ENCODE measurements at places on chromosomes 5 and 9.

DNA sequence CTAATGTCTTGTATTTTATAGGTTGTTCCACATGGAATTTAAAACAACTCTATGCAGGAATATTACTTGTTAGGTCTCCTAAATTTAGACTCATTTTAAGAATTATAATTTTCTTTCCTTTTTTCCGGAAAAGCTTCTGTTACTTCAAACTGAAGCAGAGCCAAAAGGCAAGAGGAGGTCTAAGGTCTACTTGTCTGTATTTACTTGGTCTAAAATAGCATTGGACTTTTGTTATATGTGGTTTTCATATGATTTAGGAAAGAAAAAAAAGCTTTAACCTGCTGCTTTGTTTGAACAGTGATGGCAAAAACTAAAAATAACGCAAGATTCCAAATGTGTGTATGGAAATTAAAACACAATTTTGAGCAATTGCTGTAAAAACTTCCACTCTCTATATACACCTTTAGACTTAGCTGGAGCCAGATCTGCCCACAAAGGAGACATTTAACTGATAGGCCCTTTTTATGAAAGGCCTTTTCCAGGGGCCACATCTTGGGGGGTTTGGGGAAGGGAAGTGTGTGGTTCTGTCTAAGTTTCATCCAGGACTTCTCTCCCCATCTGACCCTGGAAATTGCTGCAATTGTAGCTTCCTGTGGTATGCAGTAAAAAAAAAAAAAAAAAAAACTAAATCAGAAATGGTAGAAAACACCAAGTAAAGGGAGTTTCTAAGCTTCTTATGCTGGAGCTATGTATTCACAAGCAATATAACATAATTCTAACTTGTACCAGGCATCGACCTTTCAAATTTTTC lies 307.7 kb upstream of the MEF2C start:
- no peak for DNase-seq

- no peak for DNase-seq
These were observed 116.9 kb upstream of the ARRDC3 start for GRCh38 chr5:91499943-91500531.

- DNase-seq, result peak; percentile 3
These were observed 24.0 kb downstream of the ZDHHC11B start for GRCh38 chr5:760363-761058.

- no peak for DNase-seq
These were observed 166.9 kb downstream of the OLFM1 start for GRCh38 chr9:135254176-135255032.

GRCh38 chr9:98955259-98955658 lies 11.6 kb downstream of the COL15A1 start:
- no peak for DNase-seq

DNA sequence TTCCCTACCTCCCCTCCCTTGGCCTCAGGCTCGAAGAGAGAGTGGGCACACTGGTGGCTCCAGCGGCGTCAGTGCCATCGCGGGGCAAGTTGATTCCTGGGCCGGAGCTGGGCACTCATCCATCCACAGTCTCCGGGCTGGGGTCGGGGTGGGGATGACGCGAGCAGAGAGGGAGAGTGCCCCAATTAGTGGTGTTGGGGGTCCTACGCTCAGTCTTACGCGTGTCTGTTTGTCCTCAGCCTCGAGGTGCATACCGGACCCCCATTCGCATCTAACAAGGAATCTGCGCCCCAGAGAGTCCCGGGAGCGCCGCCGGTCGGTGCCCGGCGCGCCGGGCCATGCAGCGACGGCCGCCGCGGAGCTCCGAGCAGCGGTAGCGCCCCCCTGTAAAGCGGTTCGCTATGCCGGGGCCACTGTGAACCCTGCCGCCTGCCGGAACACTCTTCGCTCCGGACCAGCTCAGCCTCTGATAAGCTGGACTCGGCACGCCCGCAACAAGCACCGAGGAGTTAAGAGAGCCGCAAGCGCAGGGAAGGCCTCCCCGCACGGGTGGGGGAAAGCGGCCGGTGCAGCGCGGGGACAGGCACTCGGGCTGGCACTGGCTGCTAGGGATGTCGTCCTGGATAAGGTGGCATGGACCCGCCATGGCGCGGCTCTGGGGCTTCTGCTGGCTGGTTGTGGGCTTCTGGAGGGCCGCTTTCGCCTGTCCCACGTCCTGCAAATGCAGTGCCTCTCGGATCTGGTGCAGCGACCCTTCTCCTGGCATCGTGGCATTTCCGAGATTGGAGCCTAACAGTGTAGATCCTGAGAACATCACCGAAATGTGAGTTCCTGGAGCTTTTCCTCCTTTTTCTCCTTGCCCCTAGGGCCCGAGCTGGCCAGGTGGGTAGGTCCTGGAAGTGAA lies 861 bp downstream of the NTRK2 start:
- no peak for DNase-seq

DNA sequence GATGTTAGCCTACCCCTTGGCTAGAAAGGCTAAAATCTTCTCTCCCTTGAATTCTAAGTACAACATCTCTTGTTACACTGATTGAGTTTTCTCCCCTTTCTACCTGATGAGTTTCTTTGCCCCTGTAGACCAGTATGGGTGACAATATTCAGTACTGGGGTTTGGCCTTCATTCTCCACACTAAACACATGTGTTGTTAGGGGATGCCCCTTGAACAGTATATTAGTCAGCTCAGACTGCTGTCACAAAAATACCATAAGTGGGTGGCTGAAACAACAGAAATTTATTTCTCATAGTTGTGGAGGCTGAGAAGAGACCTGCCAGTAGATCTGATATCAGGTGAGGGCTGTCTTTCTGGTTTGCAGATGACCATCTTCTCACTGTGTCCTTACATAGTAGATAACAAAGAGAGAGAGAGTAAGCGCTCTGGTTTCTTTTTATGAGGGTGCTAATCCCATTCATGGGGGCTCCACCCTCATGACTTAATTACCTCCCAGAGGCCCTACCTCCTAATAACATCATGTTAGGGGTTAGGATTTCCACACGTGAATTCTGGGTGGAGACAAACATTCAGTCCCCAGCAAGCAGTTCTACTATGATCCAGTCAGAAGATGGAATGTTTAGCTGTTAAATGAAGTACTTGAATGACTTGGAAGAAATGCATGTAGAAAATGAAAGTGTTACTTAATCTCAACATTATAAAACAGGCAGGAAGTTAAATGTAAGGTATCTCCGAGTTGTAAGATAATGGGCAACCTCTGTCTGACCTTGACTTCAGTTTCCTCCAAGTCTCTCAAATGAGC lies 17.5 kb downstream of the VLDLR start:
- no peak for DNase-seq

GRCh38 chr9:134162926-134163370 lies 1.4 kb downstream of the RNU6ATAC start:
- DNase-seq, result no peak

DNA sequence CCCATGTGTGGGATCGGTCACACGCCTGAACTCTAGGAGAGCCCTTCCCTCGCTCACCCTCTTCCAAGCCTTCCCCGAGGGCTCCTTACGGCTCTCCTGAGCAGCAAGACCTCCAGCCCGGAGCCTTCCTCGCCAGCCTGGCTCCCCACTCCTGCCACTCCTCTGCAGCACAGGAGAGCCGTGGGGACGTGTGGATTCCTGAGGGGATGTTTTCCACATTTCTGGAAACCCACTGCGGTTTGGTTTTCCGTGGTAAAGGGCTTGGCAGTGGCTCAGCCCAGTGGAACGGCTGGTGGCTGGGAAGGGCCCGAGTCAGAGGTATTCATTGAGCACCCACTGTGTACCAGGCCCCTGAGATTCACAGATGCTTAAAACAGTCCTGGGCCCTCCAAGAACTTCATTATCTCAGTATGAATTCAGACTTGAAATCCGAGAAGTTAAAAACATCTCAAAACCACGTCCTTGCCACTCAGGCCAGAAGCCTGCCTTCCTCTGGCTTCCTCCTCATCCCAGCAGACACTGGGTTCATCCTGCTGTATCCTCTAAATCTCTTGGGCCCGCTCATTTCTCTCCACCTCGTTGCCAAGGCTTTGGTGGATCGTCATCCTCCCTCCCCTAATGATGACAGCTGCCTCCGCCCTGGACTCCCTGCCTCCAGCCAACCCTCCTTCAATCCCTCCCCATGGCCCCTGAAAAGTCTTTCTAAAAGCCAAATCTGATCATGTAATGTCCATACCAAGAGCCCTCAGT lies 109.6 kb downstream of the FGF18 start:
- DNase-seq, result no peak

DNA sequence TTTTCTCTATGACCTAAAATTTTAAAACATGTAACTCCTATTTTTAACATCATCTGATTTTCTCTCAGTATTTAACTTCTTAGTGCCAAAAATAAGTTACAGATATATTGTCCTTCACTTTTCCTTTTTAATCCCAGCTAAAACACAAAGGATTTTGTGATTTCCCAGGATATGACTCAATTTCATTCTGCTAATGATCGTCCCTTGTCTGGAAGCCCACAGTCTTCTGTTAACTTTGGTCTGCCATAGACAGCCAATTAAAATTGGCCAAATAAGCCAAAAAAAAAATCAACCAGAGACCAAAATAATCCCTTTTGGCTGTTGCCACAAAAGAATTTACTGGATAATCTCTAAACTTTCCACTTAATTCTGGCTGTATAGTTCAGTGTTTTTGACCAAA lies 124.5 kb upstream of the FST start:
- DNase-seq, result no peak

DNA sequence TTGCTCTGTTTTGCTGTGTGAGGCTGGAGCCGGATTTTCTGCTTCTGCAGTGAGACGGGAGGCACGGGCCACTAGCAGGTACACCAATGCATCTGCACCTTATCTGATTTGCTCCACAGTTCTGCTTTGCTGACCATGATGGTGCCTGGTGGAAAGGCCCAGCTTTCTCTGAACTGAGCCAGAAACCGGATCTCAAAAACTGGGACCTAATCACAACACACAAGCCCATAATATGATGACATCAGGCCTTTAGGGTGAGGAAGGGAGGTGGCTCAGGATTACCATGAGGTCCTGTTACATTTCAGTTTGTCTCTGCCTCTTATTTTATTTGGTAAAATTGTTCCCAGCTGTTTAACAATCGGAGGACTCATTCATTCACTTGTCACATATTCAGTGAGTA lies 49.8 kb downstream of the FGF1 start:
- DNase-seq, result no peak

DNA sequence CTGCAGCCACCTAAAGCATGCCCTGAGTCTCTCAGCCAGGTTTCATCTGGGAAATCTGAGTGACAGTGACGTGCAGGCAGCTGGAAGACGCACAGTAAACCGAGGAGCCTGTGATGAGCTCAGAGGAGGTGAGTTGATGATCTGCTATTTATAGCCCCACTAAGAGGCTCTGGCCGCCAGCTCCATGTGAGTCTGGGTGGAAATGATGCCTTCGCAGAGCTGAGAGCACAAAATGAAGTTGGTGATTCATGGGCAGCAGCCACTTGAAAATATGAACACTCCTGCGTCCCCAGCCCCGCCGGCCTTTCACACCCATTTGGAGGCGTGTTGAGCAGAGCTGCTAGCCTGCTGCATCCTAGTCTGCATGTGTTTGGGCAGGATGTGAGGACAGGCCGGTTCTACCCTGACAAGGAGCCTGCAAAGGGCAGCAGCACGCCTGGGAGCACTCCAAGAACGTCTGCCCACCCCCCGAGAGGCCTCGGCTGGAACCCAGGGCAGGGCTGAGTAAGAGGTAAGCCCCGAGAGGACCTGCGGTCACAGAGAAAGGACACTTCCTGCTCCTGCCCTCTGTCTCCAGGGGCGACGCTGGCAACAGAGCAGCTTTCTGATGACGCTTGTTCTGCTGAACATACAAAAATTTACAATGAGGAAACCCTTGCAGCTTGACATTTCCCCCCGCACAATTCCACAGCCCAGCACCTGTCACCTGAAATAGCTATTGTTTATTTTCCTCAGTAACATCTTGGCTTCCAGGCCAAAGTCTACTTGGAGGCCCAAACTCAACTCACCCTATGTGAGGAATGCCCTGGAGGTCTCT lies 25.1 kb upstream of the CDKN2AIPNL start:
- DNase-seq, result no peak

GRCh38 chr5:23367874-23368273 lies 139.5 kb upstream of the PRDM9 start:
- DNase-seq, result no peak

DNA sequence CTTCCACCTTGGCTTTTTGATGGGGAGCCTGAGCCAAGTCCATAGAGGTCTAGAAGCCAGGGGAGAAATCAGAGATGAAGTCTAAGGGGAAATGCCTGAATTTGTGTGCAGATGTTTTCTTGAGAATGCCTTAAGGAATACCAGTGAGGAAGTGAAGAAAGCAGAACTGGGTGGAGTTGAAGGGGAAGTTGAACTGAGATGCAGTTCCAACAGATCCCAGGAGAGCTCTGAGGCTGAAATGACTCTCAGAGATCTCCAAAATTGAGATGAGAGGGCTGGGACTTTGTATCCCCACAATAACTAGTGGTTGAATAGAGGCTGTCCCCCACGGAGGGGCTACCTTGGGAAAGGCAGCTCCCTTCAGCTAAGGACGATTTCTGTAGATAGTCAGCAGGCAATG lies 197.1 kb downstream of the ZNF462 start:
- no peak for DNase-seq

GRCh38 chr5:123701511-123702200 lies 189.7 kb downstream of the CSNK1G3 start:
- DNase-seq, result no peak

DNA sequence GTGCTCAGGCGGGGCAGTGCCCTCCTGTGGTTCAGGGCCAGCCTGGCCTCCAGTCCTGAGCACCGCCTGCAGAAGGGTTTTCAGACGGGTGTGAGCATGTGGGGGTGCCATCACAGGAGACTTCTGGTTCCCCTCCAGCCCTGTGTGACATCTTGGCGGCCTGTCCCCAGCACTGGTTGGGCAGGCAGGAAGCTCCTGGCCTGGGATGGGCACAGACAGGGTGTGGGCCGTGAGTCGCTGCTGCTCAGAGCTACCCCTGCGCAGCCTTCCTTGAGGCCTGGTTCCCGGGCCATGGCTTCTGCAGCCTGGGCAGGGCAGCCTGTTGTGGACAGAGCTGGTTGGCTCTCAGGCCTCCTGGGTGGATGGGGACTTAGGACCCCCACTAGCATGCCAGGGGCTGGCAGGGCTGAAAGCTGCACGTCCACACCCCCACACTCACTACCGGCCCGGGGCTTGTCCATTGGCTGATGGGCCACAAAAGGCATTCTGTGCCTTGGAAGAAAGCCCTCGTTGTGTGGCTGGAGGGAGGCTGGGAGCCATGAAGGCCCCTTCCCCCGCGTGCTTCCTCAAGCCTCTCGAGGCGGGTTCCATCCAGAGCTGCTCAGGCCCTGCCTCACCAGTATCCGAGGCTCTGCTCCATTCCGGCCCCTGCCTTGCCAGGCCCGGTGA lies 58.7 kb downstream of the RXRA start:
- DNase-seq, result no peak

GRCh38 chr9:130780865-130781504 lies 54.1 kb upstream of the ABL1 start:
- no peak for DNase-seq

GRCh38 chr5:82560969-82561368 lies 282.8 kb upstream of the RPS23 start:
- no peak for DNase-seq

- no peak for DNase-seq
These were observed 125.0 kb upstream of the TLE4 start for GRCh38 chr9:79446523-79447307.

- no peak for DNase-seq
These were observed 33.8 kb downstream of the KDM3B start for GRCh38 chr5:138386290-138386689.

- DNase-seq, result no peak
These were observed 42.0 kb downstream of the RAB24 start for GRCh38 chr5:177261510-177261909.

All from DND-41 (cell line).